Iris pigment epithelial cell (primary cell): ENCODE measurements at places on chromosomes 3 and 15.

DNA sequence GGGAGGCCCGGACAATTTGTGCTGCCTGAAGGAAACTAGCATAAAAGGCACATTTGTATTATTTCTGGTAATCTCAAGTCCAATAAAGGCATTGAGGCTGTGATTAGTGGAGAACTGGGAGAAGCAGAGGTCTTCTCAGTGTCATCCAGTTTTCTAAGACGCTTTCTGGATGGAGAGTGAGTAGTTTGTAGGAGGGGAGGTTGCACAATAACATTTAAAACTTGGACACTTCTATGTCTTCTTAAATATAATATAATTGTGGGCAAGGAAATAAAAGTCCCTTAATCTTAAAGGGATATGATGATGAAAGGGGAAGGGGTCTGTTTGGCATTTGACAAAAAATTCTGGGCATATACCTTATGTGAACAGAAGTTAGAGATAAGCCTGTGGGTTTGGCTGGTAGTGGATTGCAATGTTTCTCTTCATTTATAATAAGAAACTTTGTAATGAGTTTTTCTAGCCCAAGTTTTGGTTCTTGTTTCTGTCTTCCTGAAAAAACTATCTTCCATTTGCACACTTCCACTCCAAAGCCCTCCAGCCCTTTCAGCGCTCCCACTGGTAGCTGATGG is 291.6 kb upstream of the TGFBR2 start:
- no peak for DNase-seq

DNA sequence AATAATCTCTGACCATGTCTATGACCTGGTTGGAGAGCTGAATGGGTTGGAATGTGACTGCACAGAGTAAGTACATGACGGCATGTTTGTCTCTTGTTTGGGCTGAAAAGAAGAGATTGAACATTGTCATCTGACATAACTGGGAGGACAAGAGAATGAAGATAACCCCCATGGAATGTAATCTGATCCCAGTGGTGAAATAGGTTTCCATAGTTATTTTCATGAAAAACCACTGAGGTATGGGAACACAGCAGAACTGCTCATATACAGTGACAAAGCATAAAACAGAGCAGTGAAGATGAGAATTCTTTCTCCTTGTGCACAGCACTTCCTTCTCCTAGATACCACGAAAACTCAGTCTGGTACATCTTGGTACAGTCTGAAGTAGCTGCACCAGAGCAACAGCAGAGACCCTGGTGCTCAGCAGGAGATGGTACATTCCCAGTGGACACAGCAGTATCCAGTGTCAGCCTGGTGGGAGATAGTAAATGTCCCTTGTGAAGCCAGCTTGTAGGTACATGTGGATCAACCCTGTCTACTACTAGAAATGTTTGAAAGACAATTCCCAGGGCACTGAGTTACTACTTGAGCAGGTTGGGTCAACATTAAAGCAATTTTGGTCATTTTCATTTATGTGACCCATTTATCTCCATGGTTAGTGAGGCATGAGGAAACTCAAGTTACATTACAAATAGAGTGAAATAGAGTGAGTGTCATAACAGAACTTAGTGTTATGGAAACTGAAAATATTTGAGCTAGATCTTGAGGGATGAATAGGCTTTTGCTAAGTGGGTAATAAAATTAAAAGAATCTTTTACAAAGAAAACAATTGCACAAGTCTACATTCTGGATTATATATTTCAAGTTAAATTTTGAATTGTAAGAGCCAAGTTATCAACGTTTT is 178.3 kb downstream of the SUCNR1 start:
- DNase-seq: peak; percentile 95

DNA sequence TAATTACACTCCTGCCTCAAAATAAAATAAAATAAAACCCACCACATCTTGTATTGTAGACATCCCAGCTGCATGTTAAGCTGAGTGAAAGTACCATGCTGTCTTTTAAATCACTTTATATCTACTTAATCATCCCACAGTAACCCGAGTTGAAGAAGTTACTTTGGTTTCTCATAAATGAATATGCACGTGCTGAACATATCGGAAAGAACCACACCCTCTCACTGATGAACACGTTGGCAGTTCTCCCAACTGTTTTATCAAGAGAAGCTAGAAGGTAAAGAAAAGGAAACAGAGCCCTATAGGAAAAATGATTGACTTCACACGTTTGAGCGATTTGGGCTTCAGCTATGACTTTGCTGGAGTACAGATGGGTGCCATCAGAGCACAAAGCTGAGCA is 15.9 kb upstream of the TM4SF19 start:
- no peak for DNase-seq

- peak; percentile 76 for DNase-seq
Observed at GRCh38 chr15:88635318-88635717, 3.5 kb upstream of the ISG20 start.

DNA sequence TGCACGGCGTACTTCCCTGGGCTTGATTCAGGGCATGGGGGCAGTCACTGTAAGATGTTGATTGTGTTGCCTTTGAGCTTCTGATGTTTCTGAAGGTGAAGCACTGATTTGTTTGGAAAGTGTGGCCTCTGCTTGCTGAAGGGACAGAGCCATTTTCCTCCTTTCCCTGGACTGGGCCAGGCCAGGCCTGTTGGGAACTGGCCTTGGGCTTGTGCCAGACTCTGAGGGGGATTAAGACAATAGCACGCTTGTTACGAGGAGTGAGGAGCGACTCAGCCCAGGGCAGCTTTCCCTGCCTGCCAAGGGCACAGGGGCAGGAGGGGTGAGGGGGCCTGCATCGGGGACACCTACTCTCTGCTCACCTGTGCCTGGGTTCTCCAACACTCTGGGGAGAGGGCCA is 42.9 kb downstream of the LINGO1 start:
- DNase-seq: no peak

- DNase-seq: no peak
Observed at GRCh38 chr3:163919154-163919553, 1159.1 kb downstream of the SI start.

- peak; percentile 16 for DNase-seq
Observed at GRCh38 chr15:95698230-95698629, 632.3 kb upstream of the NR2F2 start.

GRCh38 chr3:133092681-133093080 is 54.5 kb downstream of the TMEM108 start:
- DNase-seq: no peak

DNA sequence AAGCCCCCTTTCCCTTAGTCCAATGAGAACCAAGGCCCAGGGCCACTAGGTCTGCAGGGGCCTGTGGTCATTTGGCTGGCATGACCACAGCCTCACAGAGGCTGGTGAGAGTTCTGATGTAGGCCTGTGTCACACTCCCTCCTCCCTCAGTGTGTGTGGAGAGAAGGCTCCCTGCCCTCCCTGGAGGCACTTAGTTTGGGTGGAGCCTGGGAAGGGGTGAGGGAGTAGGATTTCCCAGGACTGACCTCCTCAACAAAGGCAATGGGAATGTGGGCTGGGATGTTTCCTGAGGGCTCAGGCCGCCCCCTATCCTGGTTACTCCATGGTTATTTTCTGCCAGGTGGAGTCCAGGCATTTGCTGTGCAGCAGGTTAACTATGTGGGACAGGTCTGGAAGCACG is 7.6 kb downstream of the TEX264 start:
- no peak for DNase-seq

DNA sequence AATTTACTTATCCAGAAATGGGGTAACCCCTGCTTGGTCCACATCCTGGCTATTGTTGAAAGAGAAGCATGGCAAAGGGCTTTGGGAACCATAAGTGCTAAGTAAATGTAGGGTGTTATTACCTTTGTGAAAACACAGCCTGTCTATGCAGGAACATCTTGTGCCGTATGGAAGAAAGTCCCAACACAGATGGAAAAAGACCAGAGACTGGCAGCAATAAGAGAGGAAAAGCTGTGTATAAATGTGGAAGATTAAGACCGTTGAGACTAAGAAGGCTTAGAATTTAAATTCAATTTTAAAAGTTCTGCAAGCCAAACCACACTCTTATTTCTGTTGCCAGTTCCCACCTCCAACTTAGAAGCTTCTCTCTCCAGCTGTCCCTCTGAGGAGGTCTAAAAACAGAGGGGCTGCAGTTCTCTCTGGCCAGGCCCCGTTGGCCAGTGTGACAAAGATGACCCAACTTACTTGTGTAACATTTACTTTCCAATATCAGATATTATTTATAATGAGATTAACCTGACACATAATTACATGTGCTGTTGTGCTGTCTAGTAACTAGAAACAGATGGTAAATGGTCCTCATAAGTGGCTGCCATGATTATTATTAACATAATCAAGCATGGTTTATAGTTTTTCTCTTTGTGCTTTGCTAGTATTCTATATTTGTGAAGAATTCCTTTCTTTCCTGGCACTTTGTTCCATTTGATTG is 7.0 kb downstream of the MINDY4B start:
- no peak for DNase-seq

GRCh38 chr3:53211706-53212702 is 43.8 kb downstream of the TKT start:
- DNase-seq: no peak

DNA sequence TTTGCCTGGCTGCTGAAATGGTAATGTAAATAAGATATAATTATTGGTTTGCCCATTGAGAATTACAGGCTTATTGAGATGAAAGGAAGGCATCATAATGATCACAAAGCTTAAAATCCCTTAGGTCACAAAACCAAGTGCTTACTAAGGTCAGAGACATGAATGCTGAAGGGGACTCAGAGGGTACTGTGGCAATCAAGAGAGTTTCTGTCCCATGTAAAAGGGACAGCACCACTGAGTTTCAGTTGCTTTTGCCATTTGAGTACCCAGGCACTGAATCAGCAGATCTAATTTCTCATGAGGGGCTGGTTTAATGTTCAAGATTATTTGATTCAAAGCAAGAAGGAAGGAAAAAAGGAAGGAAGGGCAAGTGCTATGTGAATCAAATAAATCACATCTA is 127.0 kb downstream of the PLOD2 start:
- no peak for DNase-seq

DNA sequence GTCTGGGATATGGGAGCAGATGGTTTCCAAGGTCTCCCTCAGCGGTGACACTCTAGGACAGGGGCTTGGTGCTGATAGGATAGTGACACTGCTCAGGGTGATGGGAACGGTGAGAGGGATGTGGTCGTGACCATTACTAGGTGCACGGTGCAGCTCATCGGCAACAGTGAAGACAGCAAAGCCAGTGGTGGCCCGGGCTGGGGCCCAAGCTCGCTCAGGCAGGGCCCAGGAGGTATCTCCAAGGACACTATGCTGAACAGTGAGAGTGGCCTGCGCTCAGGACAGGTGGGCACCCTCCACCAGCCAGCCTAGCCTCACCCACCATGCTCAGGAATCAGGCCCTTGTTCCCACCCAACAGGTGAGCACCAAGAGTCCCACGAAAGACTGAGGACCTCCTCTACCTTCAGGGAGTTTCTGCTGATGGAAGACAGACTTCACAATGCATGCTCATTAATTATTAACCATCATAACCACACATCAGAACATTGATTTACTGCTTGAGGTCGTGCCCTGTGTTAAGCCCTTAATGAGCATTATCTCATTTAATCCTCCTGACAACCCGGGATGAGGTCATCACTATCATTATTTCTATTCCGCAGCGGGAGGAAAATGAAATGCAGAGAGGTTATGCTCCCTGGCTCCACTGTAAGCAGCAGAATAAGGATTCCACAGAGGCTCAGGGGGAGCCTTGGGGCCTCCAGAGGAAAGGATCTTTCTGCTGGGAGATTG is 269.4 kb downstream of the UACA start:
- peak; percentile 61 for DNase-seq

DNA sequence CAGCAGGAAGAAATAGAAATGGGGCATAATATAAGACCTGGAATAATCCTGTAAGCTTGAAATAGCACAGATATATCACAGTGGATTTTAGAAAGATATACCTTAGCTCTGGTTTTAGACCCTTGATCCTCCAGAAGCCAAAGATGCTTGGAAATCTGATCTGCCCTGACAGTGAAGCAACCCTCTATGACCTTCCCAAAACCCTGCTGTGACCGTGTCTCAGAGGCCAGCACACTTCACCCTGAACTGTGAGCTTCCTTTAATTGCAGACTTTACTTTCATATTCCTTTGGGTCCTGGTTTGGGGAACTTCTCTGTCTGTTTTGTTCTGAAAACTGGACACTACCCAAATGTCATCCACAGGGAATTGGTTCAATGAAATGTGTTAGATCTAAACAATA is 13.0 kb downstream of the MECOM start:
- DNase-seq: no peak

- DNase-seq: peak; percentile 66
Observed at GRCh38 chr3:40899286-40899712, 300.0 kb upstream of the CTNNB1 start.

- DNase-seq: peak; percentile 82
Observed at GRCh38 chr3:17384567-17385296, 357.7 kb downstream of the TBC1D5 start.

- no peak for DNase-seq
Observed at GRCh38 chr3:150920236-150920635, 15.0 kb upstream of the MINDY4B start.

- no peak for DNase-seq
Observed at GRCh38 chr3:140599496-140599895, 78.4 kb upstream of the TRIM42 start.

- DNase-seq: no peak
Observed at GRCh38 chr3:110021659-110022058, 684.3 kb upstream of the DPPA4 start.

DNA sequence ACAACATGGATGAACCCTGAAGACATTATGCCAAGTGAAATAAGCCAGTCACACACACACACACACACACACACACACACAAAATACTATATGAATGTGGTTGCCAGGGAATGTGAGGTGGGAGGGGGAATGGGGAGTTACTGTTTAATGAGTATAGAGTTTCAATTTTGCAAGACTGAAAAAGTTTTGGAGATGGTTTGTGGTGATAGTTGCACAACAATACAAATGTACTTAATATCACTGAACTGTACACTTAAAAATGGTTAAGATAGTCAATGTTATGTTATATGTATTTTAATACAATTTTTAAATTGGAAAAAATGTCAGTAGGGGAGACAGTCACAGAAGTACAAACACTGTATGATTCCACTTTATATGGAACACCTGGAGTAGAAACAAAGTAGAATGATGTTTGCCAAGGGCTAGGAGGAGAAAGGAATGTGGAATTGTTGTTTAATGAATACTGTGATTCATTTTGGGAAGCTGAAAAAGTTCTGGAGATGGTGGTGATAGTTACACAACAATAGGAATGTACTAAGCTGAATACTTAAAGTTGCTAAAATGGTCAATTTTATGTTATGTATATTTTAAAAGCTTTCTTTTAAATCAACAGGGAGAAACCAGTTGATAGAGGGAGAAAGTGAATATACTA is 76.6 kb downstream of the RPL39L start:
- DNase-seq: peak; percentile 95

- DNase-seq: no peak
Observed at GRCh38 chr15:33757516-33758232, 210.6 kb upstream of the CHRM5 start.

- no peak for DNase-seq
Observed at GRCh38 chr15:51267051-51267702, 71.2 kb downstream of the CYP19A1 start.

DNA sequence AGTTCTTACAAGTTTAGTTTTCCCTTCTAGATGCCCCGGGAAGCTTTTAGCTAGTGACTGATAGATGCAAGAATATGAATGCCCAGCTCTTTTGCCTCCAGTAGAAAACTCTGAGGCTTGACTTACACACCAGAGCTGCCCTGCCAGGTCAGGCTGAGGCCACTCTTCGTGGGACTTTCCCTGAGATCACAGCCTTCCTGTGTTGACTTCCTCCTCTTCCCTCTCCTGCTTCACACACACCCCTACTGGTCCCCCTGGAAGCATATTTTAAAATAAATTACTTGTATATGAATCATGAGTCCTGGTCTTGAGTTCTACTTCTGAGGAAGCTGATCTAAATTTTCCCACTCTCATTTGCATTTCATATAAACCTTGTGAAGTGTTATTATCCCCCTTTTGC is 413.7 kb downstream of the PDCD6IP start:
- peak; percentile 61 for DNase-seq

- peak; percentile 7 for DNase-seq
Observed at GRCh38 chr3:75001330-75001729, 386.9 kb upstream of the CNTN3 start.
